AG10803 (cell line): ENCODE measurements at places on chromosomes 16 and 17.

DNA sequence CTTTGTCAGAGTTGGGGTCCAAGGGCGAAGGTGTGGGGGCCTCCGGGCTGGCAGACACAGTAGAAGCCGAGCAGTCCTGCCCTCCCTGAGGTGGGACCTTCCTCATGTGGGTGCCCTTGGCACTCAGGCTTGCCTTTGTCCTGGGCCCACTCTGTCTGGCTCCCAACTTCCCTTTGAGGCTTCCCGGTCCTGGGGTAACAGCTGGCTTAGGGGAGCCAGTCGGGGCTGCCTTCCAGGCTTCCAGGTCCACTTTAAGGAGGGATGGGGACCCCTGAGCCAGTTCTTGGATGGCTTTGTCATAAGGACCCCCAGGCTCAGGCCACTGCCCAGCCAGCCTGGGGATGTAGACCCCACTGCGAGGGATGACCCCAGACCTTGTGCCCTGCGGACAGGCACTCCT is 7.8 kb downstream of the GAS2L2 start:
- DNase-seq: no peak

DNA sequence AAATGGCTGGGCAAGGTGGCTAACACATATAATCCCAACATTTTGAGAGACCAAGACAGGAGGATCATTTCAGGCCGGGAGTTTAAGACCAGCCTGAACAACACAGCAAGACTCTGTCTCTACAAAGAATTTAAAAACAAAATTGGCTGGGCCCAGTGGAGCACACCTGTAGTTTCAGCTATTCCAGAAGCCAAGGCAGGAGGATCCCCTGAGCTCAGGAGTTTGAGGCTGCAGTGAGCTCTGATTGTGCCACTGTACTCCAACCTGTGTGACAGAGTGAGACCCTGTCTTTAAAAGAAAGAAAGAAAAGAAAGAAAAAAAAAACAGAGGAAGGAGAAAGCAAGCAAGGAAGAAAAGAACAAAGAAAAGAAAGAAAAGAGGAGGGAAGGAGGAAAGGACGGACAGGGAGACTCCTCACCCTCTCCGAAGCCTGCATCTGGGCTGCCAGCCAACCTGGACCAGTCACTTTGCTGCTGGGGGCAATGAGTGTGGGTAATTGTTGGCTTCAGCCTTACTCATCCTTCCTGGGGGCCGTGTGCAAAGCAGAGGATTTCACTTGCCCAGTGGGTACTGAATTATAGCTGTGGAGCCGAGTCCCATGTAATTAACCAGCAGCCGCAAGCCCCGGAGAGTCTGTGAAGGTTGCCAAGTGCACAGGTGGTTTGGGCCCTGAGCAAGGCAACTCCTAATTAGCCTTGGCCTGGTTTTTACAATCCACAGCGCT is 6.7 kb upstream of the MT4 start:
- DNase-seq: peak; percentile 65

- no peak for DNase-seq
Measured at GRCh38 chr17:51546114-51546513, 285.8 kb downstream of the UTP18 start.

DNA sequence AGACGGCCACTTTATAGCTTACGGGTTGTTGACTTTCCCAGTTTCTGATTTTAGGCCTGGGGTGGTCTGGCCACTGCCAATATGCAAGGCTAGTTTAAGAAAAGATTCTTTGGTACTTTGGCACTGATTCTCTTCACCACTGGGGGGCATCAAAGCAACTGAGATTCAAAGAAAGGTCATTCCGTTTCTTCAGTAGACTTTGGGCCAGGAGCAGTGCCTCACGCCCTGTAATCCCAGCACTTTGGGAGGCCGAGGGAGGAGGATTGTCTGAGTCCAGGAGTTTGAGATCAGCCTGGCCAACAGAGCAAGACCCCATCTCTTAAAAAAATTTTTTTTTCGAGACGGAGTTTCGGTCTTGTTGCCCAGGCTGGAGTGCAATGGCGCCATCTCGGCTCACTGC is 53.0 kb downstream of the RPA1 start:
- DNase-seq: peak; percentile 43

- no peak for DNase-seq
Measured at GRCh38 chr17:5922476-5922875, 147.7 kb upstream of the WSCD1 start.

DNA sequence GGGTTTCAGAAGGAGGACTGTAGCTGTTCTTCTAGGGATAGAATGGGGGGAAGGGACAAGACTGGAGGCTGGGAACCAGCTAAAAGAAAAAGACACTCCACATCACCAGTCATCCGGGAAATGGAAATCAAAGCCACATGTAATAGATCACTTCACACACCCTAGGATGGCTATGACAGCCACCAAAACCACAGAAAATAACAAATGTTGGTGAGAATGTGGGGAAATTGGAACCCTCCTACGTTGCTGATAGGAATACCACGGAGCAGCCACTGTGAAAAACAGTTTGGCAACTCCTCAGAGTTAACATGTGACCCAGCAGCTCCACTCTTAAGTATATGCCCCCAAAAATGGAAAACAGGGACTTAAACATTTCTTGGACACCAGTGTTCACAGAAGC is 2.3 kb downstream of the TLE7 start:
- peak; percentile 78 for DNase-seq

- DNase-seq: no peak
Measured at GRCh38 chr16:52680993-52681392, 134.1 kb upstream of the TOX3 start.

- DNase-seq: no peak
Measured at GRCh38 chr17:76558198-76559095, 18.6 kb downstream of the PRCD start.

DNA sequence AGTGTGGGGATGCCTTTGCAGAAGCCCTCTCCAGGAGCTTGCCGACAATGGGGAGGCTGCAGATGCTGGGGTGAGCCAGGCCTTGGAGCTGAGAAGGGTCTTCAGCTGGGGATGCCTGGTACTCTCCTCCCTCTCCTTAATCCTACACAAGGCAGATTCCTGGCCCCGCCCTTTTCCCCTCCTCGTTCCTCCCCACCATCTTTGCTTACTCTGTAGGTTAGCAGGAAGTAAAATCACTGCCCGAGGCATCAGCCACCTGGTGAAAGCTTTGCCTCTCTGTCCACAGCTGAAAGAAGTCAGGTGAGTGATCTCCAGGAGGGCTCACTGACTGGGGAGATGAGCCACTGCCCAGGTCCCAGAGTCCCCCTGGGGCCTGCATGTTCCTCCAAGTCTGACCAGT is 38.7 kb downstream of the NLRC5 start:
- no peak for DNase-seq

DNA sequence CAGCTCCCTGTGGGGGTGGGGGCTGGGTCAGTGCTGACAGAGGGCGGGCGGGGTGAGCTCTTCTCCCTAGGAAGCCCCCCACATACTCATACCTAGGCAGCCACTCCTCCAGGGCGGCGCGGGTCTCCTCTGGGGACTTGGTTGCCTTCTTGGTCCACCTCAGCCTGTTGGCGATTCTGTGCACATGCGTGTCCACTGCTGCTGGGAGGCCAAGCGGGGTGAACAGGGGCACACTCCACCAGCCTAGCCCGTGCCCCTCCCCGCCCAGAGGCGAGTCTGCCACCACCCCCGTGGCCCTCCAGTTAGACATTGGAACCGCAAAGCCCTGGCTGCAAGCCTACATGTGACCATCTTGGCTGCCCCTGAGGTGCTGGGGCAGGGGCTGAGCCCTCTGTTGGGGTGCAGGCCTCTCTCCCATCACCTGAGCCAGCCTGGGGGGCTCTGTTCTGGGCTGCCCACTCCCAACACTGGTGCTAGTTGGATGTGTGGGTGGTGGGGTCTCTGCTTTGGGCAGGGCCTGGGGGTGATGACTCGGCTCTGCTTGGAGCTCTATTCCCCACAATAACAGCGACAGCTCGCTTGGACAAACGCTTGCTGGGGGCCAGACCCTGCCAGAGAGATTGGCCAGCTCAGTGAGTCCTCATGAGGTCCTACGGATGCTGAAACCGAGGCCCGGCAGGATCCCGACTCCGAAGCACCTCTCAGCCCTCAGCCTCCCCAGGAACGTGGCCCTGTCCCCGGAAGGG is 7.4 kb downstream of the NTHL1 start:
- no peak for DNase-seq

GRCh38 chr16:56413381-56413780 is 12.0 kb downstream of the AMFR start:
- no peak for DNase-seq

- peak; percentile 74 for DNase-seq
Measured at GRCh38 chr16:86663685-86664521, 85.6 kb downstream of the FOXL1 start.

GRCh38 chr17:59727817-59728533 is 20.5 kb downstream of the VMP1 start:
- DNase-seq: no peak

GRCh38 chr16:66274335-66275110 is 92.0 kb upstream of the CDH5 start:
- peak; percentile 38 for DNase-seq

DNA sequence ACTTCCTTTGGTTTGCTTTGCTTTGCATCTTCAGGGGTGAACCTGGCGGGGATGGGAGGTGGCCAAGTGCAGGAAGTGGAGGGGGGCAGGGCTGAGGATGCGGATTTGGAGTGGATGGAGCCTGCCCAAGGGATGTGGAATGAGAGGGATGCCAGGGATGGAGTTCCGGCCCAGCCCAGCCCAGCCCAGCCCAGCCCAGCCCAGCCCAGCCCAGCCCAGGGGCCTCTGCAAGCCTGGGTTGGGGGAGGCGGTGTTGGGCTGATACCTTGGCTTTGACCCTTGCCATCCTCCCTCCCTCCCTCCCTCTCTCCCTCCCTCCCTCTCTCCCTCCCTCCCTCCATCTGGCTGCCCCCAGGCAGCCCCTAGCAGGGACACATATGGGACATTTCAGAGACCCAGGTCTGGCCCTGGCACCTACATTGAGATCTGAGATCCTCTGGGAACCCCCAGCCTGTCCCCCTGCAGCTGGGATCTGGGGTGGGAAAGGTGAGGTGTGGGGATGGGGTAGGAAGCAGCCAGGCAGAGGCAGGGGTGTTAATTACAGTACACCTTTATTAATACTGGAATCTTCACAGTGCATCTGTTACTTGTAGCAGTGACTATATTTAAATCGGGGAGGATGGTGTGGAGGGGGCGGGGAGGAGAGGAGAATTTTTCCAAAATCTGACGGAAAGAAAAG is 14.5 kb downstream of the IL34 start:
- DNase-seq: peak; percentile 39

DNA sequence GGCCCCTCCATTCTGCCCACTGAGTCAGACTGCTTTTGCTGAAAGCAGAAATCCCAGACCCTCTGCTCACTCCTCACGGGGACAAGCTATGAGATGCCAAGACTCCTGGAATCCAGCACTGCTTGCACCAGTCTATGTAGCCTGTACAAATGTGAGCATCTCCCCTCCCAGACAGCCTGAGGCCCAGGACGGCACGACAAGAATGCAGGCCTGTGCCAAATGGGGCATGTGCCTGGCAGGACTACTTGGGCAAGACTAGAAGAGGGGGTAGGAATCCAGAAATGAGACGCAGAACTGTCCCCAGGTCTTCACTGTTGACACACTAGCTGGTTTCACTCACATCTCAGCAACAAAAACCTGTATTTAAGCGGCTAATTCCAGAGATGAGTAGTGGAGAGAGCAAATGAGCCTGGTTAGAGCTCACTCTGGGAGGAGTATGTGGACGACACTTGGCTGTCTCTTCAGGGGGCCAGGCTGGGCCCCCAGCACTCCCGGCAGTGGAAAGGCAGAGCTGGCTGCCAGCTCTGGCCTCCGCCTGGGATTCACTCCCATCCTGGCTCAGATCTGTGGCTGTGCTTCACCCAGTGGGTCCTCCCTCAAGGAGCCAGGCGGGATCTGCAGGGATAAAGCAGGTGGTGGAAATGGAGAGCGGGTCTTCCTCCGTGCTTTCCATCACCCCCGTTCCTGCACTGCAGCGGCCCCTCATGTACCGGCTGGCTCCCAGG is 2.9 kb upstream of the MYO1C start:
- peak; percentile 91 for DNase-seq

DNA sequence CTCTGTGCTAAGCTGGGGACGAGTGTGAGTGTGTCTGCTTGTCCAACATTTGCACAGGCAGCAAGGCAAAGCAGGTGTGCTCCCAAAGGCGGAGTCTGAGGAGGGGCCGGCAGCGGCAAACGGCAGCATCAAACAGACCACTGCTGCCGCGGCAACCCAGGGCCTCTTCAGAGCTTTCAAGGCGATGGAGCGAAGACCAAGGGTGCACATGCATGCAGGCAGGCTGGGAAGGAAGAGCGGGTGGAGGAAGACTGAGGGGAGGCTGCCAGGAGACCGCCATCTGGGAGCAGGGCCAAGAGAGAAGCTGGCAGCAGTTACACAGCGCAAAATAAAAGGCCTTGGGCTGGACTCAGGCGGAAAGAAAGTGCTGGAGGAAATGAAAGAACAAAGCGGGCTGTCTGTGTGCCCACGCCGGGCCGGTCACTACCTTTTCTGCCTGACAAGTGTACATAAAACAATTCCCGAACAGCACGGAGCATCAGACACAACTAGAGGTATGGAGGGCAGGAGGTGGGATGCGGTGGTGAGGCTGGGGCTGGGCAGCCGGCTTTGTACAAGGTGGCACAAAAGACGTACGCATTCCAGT is 8.5 kb downstream of the TIMM22 start:
- DNase-seq: peak; percentile 71

- no peak for DNase-seq
Measured at GRCh38 chr17:79532107-79532790, 78.6 kb downstream of the RBFOX3 start.

DNA sequence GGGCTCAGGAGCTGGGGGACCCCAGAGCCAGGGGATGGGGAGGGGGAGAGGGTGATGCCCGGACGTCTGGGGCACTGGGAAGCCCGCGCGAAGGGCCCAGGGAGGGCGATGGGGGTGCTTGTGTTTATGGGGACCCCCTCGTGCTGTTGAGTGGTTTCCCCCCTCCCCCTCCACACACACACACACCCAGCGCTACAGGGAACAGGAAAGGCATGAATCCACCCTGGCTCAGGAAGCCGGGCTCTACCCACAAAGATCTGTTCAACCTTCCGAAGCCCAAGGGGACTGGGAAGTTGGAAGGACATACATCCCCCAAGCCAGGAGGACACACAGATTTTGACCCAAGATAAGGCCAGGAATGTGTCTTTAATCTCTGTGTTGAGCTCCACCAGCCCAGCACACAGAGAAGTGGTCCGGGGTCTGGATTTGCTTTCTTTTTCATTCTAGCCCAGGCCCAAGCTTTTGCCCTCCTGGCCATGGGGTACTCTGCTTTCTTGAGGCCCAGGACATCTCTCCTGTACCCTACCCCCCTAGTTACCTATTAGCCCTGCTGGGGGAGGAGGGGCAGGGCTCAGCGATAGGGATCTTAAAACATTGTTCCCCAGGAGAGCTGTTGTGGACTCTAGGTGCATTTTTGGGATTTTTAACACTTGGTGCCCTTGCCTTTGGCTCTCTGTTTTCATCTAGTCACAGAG is 1.2 kb downstream of the UBALD2 start:
- peak; percentile 47 for DNase-seq

- DNase-seq: no peak
Measured at GRCh38 chr16:88731699-88732098, 25.4 kb downstream of the CTU2 start.

- DNase-seq: peak; percentile 26
Measured at GRCh38 chr17:46929413-46929812, 6.5 kb downstream of the GOSR2 start.

- peak; percentile 86 for DNase-seq
Measured at GRCh38 chr16:77288222-77288621, 89.0 kb downstream of the SYCE1L start.

GRCh38 chr17:46199379-46199778 is 6.2 kb upstream of the KANSL1 start:
- DNase-seq: peak; percentile 51

- no peak for DNase-seq
Measured at GRCh38 chr17:73452009-73452408, 140.2 kb upstream of the CDC42EP4 start.
